Lower lobe of right lung (tissue), 2 donors: ENCODE measurements at places on chromosomes 16 and 17.

DNA sequence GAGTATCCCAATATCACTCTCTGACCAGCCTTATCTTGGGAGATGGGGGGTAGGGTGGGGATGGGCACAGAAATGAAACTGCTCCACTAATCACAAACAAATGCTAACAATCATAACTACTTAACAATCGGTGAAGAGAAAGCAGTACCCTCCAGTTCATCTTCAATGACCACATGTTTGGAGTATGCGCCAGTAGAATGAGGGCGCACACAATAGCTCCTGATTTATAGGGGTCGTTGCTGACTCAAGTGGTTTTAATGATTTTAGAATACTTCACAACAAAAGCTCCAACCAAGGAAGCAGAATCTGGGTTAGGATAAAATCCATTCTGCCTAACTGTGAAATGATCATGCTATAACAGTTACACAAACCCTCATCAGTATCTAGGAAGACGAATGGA lies 184.4 kb downstream of the AATF start:
- no peak for DNase-seq
- H3K27me3 ChIP-seq: no peaks in the 10 kb centered on the region
- H3K27ac ChIP-seq: no peak overlapping the region
- H3K4me3 ChIP-seq: no peak overlapping the region
- peaks cover 20% of the 10 kb centered on the region for H3K36me3 ChIP-seq
- H3K4me1 ChIP-seq: no peaks in the 10 kb centered on the region

GRCh38 chr17:17151055-17151454 lies 55.1 kb downstream of the PLD6 start:
- no peaks in the 10 kb centered on the region for H3K27me3 ChIP-seq
- DNase-seq: no peak
- H3K4me1 ChIP-seq: peaks cover 20% of the 10 kb centered on the region
- no peak overlapping the region for H3K27ac ChIP-seq
- H3K36me3 ChIP-seq: peaks cover 91% of the 10 kb centered on the region
- H3K4me3 ChIP-seq: no peak overlapping the region

DNA sequence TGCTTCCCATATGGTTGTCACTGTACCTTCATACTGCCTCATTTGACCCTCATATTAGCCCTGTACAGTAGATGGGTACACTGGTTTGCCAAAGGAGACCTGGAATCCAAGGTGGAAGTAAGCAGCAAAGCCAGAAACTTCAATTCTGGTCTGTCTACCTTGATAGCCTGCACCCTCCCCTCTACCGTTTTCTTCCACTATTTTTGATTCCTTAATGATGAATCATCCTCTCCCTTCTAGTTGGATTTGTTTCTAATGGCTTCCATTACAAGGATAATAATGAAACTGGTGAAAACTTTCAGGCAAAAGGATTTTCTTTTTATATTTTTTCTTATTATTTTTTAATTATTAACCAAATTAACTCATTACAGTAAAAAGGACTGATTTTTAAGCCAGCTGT lies 17.3 kb downstream of the TAC4 start:
- DNase-seq: no peak
- no peak overlapping the region for H3K4me3 ChIP-seq
- H3K27me3 ChIP-seq: no peaks in the 10 kb centered on the region
- peaks cover 62% of the 10 kb centered on the region for H3K36me3 ChIP-seq
- H3K4me1 ChIP-seq: peaks cover 25% of the 10 kb centered on the region

DNA sequence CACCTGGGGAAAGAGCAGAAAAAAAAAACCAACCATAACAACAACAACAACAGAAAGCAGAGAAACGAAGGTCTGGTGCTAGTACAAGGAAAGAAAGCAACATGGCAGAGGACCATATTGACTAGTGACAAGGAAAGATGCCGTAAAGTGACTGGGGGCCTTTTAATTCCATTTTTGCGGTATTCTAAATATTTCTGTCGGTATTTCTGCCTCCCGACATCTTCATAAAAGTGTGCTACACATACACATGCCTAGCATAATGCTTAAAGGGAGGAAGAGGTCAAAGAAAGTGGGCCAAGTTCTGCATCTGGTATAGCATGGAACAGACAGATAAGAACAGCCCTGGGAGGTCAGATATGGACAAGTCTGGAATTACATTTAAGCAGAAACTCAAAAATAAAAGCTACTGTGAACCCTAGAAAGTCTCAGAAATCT lies 19.5 kb upstream of the RNF43 start:
- H3K4me3 ChIP-seq: no peak overlapping the region
- H3K27ac ChIP-seq: no peak overlapping the region
- no peaks in the 10 kb centered on the region for H3K36me3 ChIP-seq
- no peaks in the 10 kb centered on the region for H3K27me3 ChIP-seq
- no peaks in the 10 kb centered on the region for H3K4me1 ChIP-seq
